Inflammatory macrophage (primary cell): ENCODE measurements at places on chromosomes 6 and 20.
A peak's percentile ranks its signal among the peaks of the same experiment; 100 is the strongest.

- DNase-seq, result no peak
These were observed 146.6 kb downstream of the RNF144B start for GRCh38 chr6:18533793-18534192.

- DNase-seq, result peak; percentile 90
These were observed 44.9 kb upstream of the ID1 start for GRCh38 chr20:31560094-31560745.

DNA sequence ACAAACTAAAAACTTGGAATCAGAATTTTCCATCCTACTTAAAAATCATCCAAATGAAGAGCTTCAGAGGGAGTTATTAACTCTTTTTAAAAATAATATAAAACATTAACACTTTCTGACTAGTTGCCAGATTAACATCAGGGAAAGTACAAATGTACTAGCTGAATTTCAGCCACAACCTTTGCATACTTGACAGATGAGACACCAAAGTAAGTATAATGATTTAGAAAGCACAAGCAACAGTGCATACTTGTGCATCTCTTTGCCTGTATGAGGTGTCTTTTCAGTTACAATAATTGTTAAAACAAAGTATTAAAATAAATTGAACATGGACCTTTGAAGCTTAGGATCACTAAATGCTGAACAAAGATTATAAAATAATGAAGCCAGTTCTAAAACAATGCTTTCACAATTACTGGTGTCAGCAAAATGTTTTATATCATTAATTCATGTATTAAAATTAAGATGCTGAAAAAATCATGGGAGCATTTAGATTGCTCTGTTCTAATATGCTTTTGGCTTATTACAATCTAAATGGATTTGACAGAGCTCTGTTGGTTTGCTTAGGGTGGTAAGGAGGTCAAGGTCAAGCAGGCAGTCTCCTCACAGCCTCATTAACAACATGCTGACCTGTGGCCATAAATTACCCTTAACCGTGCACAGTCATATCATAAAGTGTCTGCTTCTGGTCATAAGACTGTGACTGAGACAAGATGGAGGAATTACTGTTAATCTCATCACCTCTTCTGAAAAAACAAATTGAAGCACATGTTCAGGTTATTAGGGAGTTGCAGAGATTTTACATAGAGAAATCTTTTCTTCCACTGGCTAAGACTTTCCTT, 15.1 kb downstream of the RNF217 start:
- DNase-seq, result no peak

DNA sequence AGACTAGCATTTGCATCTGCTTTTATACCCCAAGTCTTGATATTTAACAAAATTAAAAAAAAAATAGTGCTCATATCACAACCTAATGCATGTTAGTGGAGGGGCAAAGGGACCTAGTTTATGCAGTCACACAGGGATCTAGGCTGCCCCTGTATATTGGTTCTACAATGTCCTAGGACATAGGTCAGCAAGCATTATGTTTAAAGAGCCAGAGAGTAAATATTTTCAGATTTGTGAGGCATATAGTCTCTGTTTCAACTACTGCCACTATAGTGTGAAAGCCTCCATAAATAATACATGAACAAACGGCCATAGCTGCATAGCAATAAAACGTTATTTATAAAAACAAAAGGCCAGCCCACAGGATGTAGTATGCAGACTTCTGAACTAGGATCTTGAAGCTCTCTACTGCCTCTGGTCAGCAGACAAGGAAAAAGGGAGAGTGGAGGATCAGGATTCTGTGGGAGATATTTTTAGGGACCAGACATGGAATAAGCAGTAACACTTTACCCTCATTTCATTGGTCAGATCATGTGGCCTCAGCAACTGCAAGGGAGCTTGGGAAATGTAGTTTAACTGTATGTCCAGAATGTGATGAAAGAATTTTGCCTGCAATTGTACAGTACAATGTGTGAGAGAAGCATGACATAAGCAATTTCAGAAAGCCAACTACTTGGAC, 414.2 kb upstream of the SPTLC3 start:
- DNase-seq, result no peak

DNA sequence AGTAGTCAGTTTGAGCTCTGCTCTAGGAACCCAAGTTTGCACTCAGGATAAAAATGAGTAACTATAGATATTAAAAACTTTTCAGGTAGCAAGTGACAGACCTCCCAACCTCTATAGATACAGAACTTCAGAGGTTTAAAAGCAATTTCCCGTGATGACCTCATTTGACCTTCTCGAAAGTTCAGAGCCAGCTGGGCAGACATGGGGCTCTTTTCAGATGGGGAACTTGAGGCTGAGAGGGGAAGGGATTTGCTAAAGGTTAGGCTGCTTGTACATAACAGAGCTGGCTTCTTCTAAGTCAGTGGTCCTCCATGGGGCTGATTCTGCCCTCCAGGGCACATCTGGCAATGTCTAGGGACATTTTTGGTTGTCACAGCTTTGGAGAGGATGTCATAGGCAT, 58.8 kb upstream of the ZNF831 start:
- DNase-seq, result peak; percentile 33

DNA sequence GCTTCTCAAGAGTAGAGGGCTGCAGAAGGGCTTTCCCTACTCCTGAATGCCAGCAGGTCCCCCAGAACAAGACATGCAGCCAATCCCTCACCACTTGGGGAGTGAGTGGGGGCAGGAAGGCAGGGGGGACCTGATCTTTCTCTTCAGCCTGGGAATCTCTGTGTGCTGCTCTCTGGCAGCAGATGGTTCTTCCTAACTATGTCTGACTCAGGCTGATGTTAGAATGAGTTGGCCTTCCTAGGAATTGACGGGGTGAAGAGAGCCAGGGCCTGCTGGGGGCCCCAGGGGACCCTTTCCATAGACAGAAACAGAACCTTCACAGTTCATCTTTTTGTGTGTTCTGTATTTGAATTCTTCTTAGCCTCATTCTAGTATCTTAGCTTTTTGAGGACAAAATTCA, 29.0 kb upstream of the TCP11 start:
- DNase-seq, result no peak

GRCh38 chr6:121664158-121664557, 228.7 kb downstream of the GJA1 start:
- no peak for DNase-seq

DNA sequence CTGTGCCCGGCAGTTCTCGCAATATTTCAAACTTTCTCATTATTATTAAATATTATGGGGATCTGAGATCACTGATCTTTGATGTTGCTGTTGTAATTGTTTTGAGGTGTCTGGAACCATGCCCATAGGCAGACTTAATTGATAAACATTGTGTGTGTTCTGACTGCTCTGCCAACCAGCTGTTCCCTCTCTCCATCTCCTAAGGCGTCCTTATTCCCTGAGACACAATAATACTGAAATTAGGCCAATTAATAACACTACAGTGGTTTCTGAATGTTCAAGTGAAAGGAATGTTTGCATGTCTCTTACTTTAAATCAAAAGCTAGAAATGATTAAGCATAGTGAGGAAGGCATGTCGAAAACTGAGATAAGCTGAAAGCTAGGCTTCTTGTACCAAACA, 7.6 kb downstream of the MAPK14 start:
- DNase-seq, result no peak

DNA sequence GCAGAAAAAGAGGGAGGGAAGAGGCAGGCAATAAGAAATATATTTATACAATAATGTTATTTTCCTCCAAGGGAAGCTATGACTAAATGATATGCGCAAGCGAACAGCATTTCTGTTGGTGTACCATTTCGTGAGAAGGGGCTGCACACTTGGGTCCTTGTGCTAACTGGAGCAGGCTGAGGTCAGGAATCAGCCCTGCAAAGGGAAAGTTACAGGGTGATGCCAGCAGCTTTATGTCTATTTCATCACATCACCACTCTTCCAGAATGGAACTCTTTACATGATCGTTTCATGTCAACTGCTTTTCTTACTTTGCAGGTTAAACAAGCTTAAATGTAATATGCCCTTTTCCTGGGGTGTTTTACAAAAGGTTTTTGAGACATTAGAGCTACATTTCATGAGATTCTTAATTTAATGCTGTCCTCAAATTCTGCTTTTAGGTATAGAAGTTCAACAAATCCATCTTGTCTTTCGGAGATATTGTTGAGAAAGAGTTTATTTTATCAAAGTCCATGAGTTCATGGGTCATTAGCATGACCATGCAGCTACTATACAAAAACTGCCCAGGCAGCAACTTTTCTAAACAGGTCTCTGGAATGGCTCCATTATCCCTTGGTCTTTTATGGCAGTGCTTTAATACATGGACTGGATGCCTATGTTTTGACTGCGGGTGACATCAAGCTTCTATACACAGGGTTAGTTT, 443.8 kb downstream of the TENT5A start:
- DNase-seq, result no peak

DNA sequence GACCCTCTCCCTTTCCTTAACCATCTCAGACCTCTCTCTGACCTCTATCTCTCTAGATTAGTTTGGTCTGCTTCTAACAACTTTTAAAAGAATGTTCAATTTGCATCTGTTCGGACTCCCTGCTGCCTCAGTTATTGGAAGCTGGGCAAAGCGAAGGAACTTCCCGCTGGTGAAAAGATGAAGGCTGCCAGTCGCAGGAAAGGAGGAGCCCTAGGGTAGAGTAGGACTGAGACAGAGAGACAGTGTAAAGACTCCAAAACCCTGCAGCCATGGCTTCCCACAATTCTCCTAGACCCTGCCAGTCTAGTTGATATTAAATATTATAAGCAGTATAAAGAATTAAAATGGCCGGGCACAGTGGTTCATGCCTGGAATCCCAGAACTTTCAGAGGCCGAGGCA, 581.8 kb downstream of the EPM2A start:
- no peak for DNase-seq

DNA sequence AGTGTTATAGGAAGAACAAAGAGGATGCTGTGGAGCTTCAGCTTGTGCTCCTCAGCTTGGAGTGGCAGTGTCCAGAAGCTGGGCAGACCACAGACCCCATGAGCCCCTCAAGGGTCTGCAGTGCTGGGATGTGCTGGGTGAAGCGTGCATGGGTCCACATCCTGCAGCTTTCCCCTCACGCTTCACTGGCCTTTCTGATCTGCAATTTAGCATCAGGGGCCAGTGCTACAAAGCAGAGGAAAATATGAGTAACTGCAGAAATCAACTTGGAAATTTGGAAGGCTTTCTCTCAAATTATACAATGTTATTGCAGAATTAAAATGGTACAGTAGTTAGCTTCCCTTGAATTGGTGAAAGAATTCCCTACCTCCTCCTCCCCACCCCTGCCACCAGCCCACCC, 10.1 kb downstream of the SLC17A4 start:
- DNase-seq, result no peak

GRCh38 chr6:100144991-100145390, 151.0 kb upstream of the MCHR2 start:
- no peak for DNase-seq

- no peak for DNase-seq
These were observed 31.2 kb downstream of the CRISP1 start for GRCh38 chr6:49835140-49835539.

- no peak for DNase-seq
These were observed 790.1 kb upstream of the SLC35B3 start for GRCh38 chr6:9225441-9225871.

DNA sequence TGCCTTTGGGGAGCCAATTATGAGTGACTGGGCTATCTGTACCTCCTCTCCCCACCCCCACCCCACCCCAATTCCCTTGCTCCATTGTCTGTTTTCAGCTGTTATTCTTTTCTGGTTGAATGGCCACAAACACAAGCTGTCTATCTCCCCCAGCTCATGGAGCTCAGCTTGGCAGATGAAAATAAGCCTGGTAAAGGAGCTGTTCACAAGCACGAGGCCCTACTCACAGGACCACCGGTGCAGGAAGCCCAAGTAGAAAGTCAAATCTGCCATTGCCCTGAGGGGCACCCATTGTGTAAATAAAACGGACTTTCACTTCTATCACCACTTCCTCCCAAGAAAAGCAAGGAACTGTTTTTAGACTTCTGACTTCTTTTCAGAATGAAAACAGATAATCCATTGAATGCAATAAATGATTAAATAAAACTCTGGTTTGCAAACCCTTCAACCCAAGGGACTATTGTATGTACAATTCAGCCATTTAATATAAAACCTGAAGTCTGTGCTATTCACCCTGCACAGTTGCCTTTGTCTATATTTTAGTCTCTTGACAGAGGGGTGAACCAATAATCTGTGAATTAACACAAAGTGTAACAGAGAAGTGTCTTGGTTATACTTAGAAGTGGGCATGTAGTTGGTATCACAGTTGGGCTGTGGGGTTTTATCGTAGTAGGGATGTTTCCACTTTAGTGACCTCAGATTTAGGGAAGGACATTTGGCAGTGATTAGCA, 27.7 kb downstream of the RIPOR2 start:
- DNase-seq, result no peak

DNA sequence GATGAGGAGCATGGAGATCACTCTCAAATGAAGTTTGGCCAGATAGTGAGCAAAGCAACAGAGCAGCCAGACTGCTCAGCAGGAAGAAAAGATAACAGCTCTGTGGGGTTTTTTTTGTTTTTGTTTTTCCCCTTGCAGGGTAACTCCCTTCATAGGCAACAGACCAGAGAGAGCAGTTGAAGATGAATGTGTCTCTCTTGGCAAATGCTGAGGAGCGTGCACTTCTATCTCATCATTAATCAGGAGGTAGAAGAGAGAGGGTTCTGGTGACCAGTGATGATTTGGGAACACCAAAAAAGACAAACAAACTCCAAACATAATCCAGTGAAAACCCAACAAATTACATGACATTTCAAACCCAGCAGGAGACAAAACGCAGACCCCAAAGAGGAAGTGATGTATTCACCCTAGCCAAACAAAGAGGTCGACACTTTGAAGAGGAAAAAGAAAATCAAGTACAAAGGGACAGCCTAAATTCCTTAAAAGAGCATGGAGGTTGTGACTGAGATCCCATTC, 66.2 kb upstream of the RREB1 start:
- no peak for DNase-seq

DNA sequence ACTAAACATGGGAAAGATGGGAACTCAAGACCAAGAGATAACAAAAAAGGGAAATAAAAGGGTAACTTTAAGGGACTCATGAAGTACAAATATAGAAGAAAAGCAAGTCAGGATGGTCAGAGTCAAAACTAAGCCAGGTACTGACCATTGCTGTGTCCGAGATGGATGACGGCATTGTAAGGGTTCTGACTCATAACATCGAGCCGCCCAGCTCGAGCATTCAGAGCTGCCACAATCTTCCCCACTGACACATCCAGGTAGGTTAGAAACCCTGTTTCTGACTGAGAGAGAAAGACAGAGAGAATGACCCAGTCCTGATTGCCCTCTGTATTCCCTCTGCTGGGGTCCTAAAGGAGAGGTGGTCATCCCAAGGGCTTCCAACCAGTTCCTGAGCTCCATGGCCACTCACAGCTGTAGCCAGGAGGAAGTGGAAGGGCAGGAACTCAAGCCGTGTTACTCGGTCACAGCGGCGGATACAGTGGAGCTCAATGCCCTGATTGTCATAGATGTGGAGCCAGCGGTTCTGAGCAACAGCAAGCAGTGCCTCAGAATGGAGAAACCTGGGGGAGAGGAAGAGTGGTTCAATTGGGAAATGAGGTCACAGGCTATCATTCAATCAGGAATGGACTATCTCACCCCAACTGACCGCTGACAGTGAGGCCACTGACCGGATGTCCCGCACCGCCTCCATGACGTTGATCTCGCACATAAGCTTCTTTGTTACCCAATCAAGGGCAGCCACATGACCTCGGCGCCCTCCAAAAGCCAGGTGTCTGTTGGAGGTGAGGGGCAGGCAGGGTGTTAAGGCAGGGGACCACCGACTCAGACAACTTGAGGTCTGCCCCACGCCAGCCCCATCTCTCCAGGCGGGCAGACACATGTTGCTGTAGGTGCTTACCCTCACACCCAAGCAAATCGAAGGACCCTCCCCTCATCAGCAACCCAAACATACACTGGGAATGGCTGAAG, 1.8 kb downstream of the WDR46 start:
- DNase-seq, result no peak

- DNase-seq, result no peak
These were observed 125.3 kb downstream of the ANKS1A start for GRCh38 chr6:35014341-35014740.
